ENCODE measurements at places on chromosomes 1 and 21.

DNA sequence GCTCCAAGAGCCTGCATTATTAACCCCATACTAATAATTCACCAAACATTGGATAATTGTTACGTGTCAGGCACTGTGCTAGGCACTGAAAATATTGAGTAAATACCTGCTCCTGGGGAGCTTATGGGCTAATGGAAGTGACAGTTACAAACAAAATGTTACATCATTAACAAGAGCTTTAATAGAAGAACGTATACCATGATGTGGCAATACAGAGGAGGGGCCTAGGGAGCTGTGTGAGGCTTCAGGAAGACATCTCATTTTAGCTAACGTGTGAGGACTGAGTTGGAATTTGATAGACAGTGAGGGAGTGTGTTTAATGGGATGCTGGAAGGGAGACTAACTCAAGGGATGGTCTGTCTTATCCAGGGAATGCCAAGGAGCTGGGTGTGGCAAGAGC, 16.5 kb upstream of the TSPAN2 start:
- DNase-seq = no peak

DNA sequence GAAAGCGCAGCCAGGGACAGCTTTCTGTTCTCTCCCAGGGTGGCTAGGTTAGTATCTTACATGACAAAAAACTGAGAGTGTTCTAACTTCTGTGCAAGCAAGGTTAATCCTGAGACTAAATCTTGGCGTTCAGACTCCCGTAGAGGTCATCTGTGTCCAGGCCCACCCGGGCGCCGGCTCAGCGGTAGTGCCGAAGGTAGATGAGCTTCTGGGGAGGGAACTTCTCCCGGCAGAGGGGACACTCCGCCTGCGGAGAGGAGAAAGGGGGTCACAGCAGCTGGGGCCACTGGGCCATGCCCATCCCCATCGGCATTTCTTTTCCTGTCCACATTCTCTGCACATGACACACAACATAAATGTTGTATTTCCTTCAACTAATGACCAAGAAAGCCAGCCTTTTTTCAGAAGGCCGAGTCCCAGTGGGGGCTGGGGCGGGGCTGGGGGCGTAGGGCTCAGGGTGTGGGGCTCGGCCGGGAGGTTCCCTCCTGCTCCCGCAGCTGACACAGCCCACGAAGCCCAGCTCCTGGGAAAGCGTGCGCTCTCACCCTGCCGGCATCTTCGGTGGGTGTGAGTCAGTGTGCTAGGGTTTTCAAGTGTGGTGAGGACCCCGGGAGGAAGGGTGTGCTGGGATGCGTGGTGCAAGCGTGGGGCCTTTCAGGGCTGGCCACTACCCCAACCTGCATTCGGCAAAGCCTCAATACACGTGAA, 6.6 kb downstream of the PEX10 start:
- DNase-seq = no peak

DNA sequence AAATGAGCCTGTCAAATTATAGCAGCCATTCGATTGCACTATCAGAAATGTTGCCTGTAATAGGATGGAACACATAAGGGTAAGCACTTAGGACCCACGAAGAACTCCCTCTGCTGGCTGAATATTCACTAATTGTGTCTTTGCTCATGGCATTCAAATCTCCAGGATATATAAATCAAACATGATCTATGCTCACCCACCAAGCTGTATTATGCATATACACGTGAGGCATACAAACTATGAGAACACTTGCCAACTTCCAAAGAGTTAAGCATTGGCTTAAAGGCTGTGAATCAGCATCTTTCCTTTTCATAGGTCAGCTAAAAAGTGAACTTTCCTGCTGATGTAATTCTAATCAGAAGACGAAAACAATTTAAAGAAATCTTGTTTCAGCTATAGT, 34.5 kb downstream of the TMPRSS15 start:
- DNase-seq = no peak

GRCh38 chr1:204929487-204930154, 59.0 kb downstream of the NFASC start:
- no peak for DNase-seq

GRCh38 chr1:207300970-207301369, 20.5 kb upstream of the CD55 start:
- DNase-seq = no peak

- DNase-seq = no peak
Observed at GRCh38 chr1:17521946-17522612, 17.4 kb upstream of the ARHGEF10L start.

GRCh38 chr1:224052772-224053171, 61.1 kb upstream of the FBXO28 start:
- DNase-seq = no peak

- DNase-seq = no peak
Observed at GRCh38 chr1:157091186-157091585, 8.4 kb downstream of the ETV3L start.

DNA sequence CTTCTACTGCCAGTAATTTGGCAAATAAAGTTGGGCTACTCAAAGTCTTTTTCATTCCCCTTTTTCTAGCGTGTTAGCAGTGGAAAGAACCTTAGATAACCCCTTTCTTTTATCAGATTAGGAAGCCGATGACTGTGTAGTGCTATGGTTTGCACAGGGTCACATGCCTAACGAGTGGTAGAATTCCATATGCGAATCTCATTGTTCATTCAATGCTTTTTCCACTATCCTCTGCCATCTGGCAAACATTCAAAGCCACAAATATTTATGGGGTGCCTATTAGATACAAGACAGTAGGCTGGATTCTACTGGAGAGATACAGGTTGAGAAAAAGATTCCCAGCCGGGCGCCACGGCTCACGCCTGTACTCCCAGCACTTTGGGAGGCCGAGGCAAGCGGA, 14.9 kb upstream of the IER5 start:
- DNase-seq = no peak

DNA sequence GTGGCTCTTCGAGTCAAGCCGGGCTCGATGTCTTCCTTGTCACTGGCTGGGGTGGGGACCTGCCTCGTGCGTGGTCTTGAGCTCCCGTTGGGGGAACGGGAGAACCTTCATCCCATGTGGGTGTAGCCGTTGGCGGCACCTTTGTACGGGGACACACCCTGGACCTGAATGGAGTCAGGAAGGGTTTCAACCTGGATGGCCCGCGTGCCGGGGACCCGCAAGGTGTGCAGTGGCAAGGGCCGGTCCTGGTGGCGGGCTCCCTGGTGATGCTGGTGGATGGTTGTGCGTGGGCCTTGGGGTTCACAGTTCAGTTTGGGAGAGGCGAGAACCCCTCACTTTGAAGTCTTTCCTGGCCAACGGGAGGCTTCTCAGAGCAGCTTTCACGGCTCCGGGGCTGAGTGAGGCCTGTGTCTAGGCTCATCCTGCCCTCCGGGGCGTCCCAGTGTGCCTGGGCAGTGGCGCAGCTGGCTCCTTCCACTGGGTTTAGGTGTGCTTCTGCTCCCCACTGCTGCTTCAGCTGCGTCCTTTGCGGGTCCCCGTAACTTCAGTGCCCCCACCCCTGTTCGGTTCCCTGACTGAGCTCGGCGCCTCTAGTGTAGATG, 11.4 kb downstream of the SKI start:
- no peak for DNase-seq

DNA sequence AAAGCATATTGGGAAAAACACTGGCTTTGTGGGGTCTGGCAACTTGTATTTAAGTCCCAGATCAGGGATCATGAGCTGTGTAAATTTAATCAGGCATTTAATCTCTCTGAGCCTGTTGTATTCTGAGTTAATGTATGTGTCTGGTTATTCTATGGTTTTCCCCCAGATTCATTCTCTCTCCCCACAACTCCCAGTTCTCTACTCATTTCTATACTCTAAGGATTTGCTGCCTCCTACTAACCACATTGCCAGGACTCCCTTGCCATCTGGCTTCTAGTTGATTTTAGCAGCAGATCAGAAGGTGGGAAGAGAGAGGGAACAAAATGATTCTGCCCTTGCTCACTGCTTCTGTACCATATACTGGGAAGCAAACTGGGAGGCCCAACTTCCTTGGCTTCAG, 31.4 kb upstream of the S1PR1 start:
- no peak for DNase-seq

DNA sequence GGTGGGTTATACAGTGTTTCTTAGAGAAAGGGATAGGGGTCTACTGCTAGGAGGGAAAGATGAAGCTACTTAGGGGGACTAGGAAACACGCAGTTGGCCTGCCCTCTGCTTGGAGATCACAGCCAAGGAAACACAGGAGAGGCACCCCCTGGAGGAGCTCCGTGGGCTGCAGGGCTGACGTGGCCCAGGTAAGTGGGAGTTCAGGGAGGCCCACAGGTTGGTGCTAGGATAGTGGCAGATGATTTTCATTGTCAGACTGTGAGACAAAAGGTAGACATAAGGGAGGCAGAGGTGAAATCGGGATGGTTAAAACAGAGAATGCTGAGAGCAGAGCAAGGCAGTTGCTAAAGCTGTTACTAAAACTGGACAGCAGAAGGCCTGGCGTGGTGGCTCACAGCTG, 463.0 kb downstream of the DSCAM start:
- DNase-seq = no peak

GRCh38 chr1:204802401-204803175, 68.1 kb upstream of the NFASC start:
- DNase-seq = no peak

DNA sequence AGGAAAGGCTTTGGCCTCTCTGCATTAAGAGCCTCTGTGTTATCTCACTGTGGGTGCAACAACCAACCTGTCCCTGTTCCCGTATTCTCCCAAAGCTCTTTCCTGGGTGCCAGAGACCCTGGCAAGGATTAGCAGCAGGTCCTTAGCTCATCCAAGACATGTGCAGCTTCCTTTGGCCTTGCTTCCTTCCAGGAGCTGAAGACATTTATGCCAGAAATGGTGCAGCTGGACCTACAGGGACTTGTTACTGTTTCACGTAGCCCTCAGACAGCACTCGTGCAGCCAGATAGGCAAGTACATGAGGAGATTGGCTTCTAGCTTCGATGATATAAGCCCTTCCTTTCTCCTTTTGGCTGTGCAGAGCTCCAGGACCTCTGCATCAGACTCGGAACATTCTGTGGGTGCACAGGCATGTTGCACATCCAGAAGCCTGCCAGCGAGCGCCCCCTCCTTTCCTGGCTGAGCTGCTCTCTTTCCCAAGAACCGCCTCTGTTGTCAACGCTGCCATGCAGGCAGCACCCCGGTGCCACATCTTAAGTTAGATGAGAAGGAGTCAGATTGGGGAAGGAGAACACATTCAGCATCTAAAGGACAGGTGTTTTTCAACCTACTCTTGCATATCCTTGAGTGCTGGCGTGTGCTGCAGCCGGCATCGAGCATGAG, 284.5 kb upstream of the PLXNA2 start:
- DNase-seq = no peak

- no peak for DNase-seq
Observed at GRCh38 chr1:114771992-114772391, 8.5 kb downstream of the SIKE1 start.

- DNase-seq = no peak
Observed at GRCh38 chr1:229885568-229886495, 181.2 kb upstream of the GALNT2 start.

- no peak for DNase-seq
Observed at GRCh38 chr1:94579876-94580294, 38.3 kb upstream of the F3 start.

- DNase-seq = no peak
Observed at GRCh38 chr1:246297279-246298265, 209.5 kb downstream of the SMYD3 start.

GRCh38 chr1:155305881-155306391, 2.7 kb upstream of the FDPS start:
- no peak for DNase-seq

DNA sequence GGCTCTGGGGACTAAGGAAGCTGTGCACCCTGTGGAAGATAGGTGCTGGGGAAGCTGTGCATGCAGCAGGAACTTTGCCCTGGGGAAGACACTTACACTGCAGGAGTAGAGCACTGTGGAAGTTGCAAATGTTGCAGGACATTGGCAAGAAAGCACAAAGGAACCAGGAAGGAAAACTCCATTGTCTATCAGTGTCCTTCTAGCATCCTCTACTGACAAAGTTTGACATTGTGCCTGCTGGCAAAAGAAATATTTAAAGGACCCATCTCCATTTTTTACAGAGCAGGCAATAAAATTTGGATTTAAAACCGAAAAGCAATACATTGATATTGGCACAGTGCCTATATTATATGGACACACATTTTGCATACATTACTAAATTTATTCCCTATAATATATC, 394.1 kb downstream of the PBX1 start:
- no peak for DNase-seq
